ENCODE measurements at places on chromosomes 12 and 14.
A peak's percentile ranks its signal among the peaks of the same experiment; 100 is the strongest.

DNA sequence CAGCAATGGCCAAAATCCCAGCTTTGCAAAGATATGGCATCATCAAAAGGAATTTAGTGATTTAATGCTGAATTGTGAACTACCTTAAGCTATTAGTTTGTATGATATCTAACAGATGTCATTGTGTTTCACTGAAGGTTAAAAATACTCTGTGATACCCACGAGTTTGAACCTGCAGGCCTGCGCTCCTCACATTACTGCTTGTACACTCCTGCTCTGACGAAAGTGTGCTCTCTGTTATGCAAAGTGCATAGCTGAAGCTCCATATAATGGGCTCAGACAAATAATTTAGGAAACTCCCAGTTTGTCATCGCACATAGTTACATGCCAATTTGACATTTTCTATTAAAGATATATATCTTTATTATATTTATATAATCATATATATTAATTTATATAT, 52.2 kb downstream of the SPPL3 start:
- no peak for DNase-seq

- no peak for DNase-seq
Observed at GRCh38 chr12:112686373-112686772, 105.2 kb upstream of the RPH3A start.

DNA sequence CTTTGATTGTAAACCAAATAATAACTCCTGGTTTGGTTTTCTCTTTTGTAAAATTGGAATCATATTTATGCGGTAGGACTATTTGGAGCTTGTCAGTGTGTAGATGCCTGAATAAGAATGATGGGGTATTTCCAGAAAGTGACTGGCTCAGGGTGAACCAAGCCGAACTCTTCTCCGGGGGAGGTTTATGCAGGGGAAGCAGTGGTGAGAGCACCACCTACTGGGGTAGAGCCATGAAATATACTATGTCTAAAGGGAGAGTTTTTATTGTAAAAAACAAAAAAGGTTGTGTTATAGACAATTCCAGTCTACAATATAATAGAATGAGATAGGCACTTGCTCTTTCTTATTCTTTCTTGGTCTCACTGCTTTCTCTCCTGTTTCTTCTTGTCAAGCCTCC, 222.9 kb upstream of the SLC16A7 start:
- peak; percentile 18 for DNase-seq

DNA sequence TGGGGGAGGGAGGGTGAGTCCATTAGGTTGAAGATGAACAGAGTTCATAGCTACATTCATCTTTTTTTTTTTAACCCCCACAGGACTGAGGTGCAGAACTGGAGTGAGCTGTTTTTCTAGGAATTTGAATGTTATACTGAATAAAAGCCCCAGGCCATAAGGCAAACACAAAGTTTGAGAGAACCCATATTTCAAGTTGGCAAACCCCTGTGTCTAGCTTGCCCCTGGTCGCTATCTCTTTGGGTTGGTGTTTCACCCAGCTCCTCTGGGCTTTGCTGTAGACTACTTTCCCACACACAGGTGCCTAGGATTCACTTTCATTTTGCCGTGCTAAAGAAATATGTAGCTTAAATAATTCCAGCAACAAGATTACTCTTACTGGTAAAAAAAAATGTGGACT, 5.2 kb upstream of the LMO3 start:
- DNase-seq: no peak

DNA sequence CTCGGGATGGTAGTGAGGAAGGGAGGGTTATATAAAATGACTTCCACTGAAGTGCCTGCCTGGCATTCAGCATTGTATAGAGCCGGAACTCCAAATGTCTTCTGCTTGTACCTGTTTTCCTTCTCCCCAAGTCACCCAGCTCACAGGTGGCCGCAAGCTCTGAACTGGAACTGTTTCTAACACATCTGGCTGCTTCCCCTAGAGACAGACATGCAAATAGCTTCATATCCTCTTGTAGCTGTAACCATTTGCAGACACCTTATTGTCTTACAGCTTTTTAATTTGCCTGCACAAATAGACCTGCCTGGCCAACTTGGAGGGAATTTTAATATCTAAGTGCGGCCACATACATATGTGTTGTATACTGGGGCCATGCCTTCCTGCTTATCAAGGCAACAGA, 126.0 kb downstream of the CHST11 start:
- DNase-seq: no peak

DNA sequence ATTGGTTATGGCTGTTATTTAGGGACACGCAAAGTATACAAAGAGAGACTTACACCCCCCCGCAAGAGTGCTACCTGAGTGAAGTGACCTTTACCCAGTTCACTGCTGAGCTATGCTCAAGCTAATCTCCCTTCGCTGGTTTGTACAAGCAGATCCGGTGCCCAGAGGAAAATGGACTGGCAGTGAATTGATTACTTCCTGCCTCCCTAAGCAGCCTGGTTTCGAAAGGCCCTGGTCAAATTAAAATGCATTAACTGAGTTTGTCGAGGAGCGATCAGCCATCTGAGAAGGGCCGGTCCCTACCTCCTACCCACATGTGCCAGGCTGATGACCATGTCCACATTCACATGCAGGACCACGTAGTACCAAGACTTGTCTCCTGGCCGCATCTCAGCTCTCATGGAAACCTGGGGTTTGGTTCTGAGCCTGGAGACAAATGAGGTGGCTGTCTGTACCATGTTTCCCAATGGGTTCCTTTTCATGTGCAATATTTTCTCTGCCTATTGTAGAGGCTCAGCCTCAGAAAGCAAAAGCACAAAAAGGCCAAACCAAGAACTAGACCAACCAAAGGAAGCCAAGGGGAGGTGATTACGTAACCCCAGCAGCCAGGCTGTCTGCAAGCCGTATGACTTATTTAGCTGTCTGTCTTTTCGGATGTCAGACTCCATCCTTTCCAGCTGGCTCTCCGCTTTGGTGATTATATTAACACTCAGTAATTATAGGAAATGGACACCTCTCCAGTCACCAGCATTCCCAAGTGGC, 284.7 kb upstream of the PWP1 start:
- DNase-seq: peak; percentile 78

- no peak for DNase-seq
Observed at GRCh38 chr12:83092129-83092528, 405.4 kb downstream of the TMTC2 start.

GRCh38 chr12:132276827-132277373, 52.5 kb downstream of the GALNT9 start:
- no peak for DNase-seq

- DNase-seq: no peak
Observed at GRCh38 chr12:71797531-71797930, 42.0 kb upstream of the TBC1D15 start.

DNA sequence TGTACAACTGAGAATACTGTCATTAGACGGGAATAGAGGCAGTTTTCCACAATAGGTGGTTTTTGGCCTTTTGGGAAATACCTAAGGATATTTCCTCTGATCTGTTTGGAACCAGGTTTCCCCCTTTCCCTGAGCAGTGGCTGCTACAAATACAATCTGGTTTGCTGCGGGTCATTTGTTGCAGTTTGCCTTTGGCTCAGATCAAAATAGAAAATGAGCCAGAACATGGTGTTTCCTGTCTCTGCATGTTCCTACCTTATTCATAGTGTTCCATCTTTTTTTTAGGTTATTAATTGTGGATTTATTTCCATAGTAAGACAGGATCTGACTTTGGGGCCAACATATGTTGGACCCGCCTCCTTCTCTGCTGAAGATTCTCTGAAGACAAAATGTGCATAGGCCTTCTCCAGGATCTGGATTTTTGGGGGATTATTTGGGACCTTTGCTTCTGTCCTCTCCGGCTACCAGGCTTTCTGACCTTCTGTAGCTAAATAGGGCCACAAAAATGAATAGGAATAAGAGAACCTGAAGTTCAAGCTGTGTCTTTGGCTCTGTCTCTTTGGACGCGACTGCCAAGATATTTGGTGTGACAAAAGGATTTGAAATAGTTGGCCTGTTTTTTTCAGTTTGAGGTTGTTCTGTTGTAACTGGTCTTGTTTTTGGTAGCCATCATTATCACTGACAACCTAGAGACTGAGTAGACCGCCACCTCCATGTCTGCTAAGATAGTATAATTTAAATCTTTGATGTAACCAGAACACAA, 146.9 kb downstream of the PRKCH start:
- DNase-seq: no peak

- DNase-seq: peak; percentile 36
Observed at GRCh38 chr12:53938326-53939140, at the start of gene HOXC13. HOXC13 (plus strand) TSS chr12:53938831; CDS start chr12:53938907, 76 bp downstream.

DNA sequence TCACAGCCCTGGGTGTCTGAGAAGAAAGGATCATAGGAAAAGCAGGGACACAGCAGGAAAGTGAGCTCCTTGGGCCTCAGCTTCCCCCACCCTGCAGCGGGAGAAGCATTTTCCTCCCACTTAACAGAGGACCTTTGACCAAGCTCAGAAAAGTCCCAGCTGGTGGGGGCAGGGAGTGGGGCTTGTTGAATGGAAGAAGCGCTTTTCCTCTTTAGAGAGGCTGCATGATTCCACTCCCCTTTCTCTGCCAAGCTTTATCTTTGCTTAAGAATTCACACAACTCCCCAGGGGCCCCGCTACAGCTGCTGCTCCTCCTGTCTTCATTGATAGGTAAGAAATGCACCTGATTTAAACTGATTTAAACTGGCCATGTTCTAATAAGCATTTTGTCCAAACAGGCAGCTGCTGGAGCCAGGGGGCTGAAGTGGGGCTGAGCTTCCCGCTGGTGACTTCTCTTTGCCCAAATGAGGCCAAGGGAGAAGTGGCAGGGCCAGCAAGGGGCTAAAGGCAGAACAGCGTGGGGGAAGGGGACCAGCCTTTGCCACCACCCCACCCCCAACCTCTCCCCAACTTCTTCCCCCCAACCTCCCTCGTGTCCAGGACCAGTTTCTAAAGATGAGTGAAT, 1.7 kb upstream of the PAPLN start:
- no peak for DNase-seq

GRCh38 chr12:38161123-38162000, 155.2 kb upstream of the ALG10B start:
- no peak for DNase-seq

- no peak for DNase-seq
Observed at GRCh38 chr14:61861320-61861865, 99.2 kb downstream of the SNAPC1 start.

DNA sequence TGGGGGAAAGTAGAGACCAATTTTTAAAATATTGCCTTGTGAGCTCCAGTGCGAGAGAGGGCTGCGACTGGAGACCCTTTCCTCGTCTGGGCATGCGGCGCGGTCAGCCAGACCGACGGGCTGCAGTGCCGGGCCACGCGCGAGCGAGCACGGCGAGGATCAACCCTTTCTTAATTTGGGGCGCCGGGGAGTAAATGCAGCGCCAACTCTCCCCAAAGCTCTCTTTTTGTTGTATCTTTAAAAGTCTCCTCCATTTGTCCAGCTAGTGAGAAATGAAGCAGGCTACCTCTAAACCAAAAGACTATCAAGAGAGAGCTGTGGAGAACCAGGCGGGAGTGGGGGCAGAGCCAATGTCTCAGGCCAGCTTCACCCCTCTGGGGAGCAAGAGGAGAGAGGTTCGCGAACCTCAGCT, 1.4 kb downstream of the SIX1 start:
- no peak for DNase-seq

- peak; percentile 65 for DNase-seq
Observed at GRCh38 chr14:104795781-104796686, 486 bp upstream of the AKT1 start.

GRCh38 chr14:20769421-20769820, 1.2 kb downstream of the EDDM3B start:
- no peak for DNase-seq

- no peak for DNase-seq
Observed at GRCh38 chr14:71021347-71022011, 114.2 kb downstream of the PCNX1 start.

- no peak for DNase-seq
Observed at GRCh38 chr12:87960566-87960965, 68.6 kb downstream of the C12orf50 start.

DNA sequence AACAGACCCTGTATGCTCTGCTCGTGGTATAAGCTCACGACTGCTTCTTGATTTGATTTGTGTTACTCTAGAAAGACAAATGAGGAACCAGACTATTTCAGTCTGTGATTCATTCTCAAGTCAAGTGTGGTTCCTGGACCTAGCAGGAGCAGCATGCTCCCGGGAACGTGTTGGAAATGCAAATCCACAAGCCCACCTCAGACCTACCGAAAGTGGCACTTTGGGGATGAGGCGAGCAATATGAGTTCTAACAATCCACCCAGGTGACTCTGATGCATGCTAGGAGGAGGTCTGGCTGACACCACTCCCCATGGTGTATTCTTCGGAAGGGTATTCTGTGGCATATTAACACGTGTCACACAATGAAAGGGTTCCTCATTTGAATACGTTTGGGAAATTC, 59.5 kb upstream of the TMX1 start:
- no peak for DNase-seq

GRCh38 chr14:92654239-92654901, 94.1 kb downstream of the LGMN start:
- DNase-seq: no peak

All from NB4 (cell line).